ENCODE measurements at places on chromosomes 2 and 18. TPM values are rescaled to one million over a fixed set of nuclear protein-coding genes. Genes with fewer than 3 reads are reported as not detected.

- no peak for DNase-seq
Measured at GRCh38 chr2:175097297-175097696, 70.7 kb downstream of the ATF2 start.

DNA sequence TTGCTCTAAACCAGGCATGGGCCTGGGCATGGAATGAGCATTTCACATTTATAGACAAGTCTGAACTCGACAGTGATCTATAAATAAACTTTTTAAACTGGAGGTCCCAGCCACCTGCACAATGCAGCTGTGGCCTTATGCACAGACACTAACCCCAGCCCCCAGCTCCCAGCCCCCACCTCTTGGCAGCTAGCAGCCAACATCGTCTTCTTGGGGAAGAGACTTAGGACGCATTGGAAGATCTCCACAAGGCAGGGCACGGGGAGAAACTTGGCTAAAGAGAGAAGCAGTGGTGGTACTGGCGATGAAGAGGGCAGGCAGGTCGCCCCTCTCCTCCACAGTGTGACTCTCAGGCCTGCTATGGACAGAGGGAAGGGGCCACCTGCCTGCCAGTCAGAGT lies 213.2 kb downstream of the ANAPC1 start:
- DNase-seq, result no peak

- DNase-seq, result no peak
Measured at GRCh38 chr2:42932271-42933151, 140.1 kb upstream of the HAAO start.

GRCh38 chr2:30148850-30149249 lies 2.0 kb downstream of the YPEL5 start:
- DNase-seq, result no peak

GRCh38 chr2:62492048-62492447 lies 13.9 kb downstream of the TMEM17 start:
- DNase-seq, result no peak

GRCh38 chr18:36074435-36074834 lies 7.1 kb upstream of the RPRD1A start:
- DNase-seq, result no peak

DNA sequence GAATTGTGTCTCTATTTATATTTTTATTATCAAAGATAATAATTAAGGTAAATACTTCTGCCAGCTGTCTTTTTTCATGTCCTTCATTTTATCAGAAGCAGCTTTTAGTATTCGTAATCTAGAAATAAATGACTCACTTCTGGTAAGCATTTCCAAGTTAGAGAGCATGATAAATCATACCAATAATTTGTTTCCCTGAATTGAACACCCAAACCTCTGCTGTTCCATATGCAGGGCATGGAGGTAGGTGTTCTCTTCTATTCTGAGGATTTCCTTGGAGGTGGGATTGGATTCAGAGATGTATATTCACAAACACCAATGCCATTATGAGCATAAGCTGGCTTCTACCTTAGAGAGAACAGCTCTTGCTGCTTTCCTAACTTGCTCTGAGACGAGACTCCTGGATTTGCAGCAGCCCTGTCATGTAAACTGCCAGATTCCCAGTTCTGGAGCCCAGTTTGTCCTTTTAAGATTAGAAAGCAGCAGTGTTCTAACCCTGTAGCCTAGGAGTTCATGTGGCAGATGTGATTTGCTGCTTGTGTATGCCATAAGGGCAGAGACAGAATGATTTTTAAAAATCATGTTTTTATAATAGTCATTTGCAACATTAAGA lies 47.5 kb downstream of the SKA1 start:
- no peak for DNase-seq

DNA sequence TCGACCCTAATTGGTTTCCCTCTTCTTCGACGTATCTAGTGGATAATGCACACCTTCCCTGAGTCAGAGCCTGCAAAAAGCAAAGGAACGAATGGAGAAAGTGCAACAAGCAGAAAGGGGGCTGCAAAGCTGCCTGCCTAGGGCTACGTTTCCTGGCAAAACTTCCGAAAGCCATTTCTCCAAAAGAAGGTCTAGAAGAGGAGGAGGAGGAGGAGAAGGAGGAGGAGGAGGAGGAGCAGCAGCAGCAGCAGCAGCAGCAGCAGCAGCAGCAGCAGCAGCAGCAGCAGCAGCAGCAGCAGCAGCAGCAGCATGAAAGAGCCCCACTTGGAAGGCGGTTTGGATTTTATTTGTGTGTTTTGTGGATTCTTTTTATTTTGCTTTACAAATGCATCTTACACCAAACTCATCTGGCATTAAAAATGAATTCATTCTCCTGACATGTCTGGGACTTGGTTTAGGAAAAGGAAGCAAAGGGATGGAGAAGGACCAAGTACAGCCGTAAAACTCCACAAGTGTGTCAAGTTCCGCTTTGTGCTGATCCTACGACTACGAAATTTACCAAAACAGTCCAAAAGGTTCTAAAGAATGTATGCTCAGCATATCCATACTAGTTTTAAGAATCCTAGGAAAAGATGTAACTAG lies 2.0 kb downstream of the TCF4 start:
- no peak for DNase-seq

GRCh38 chr2:73069041-73069854 lies 2.3 kb downstream of the SFXN5 start:
- no peak for DNase-seq

DNA sequence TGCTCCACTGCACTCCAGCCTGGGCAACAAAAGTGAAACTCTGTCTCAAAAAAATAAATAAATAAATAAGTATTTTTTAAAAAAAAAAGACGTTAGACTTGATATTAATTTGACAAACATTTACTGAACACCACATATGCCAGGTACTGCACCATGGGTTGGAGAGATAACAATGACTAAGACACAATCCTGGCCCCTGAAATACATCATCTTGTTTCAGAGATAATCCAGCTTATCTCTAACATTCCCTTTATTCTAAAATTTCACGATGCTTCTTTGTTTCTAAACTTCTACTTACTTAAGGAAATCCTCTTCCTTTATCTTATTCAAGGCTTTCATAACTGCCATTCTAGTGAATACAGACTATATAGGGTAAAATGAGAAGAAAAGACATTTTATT lies 55.0 kb upstream of the PEX13 start:
- no peak for DNase-seq

DNA sequence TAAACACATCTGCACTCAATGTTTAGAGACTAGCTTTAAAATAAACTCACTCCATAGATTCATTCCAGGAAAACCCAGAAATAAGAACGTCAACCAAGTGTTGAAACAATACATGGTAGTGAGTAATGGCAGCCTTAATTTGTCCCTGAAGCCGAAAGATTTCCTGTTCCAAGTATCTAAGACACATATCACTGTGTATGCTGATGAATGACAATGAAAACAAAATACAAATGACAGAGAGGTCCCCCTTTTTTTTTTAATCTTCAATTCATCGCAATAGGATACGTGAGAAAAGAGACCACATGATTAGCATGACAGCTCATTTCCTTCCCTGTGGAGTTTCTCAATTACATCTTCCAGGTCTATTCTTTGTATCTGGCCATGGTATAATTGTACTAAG lies 160.5 kb upstream of the STK17B start:
- no peak for DNase-seq

DNA sequence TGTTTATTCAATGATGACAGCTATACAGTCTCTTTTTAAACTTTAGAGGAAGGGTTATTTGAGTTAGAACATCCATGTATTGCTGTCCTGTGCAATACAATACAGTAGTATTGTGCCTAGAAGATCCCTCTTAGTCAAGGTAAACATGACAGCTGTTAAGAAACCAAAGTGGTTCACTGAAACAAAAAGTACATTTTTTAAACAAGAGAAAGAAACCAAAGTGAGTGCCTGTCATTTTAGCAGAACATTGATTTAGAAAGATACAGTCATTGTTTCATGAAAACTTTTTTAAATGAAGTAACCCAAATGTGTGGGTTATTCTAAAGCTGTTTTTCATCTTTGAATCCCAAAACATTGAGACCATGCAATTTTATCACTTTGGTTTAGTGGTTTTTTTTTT lies 15.5 kb downstream of the ITPRID2 start:
- no peak for DNase-seq

DNA sequence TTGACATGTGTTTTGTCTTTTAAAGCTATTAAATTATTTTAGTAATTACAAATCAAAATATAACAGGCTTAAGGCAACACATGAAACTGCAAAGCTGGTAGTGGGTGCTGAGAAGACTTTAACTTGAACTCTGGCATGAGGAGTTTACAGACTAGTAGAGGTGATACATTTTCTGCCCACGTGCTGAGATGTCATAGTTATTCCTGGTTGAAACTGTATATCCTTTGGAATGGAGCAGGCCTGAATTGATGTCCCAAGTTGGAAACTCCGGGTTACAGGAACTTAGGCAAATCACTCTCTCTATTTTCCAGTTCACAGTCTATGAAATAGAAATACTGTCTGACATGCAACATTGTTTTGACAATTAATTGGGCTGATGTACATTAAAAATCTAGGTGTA lies 177.1 kb upstream of the NOL4 start:
- DNase-seq, result no peak

ZAP70 gene
- total RNA-seq, result 1.9 TPM

METTL8 gene
- total RNA-seq, result 31.2 TPM

MOCOS gene
- 0.95 TPM for total RNA-seq

C2orf78 gene
- not detected for total RNA-seq

CYS1 gene
- total RNA-seq, result 7.2 TPM

ACMSD gene
- total RNA-seq, result not detected

DNPEP gene
- 36.9 TPM for total RNA-seq

OTOS gene
- total RNA-seq, result not detected

DSG2 gene
- 44.1 TPM for total RNA-seq

NEU4 gene
- total RNA-seq, result 0.21 TPM
